Neural progenitor cell (in vitro differentiated cells): ENCODE measurements at places on chromosomes 6 and 20. TPM values are rescaled to one million over a fixed set of nuclear protein-coding genes. Genes with fewer than 3 reads are reported as not detected.

DNA sequence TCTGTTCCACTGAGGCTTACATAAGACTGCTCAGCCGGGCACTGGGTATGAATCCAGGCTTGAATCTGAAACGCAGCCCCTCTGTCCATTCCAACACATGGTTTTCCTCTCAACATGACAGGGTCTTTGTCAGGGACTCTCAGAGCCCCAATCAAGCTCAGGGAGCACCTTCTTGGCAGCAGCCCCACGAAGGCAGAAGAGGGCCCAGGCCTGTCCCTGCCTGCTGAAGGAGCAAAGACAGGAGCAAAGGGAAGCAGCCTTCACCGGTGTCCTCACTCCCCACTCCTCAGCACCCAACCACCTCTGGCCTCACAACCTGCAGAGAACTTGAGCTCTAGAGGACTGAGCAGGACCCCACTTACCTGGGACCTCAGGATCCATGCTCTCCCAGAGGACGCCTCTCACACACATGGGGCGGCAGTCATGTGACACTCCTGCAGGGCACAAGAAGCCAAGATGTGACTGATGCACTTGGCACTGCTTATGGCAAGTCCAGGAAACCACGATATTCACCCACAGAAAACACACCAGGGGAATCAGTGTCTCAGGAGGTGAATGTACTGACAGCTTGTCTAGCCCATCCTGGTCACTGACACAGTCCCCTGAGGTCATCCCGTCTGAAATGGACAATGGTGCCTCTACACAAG is 4.3 kb downstream of the SNHG17 start:
- H3K27me3 ChIP-seq = no peaks in the 10 kb centered on the region
- H3K27ac ChIP-seq = no peak overlapping the region
- H3K36me3 ChIP-seq = no peaks in the 10 kb centered on the region
- H3K4me1 ChIP-seq = peaks cover 18% of the 10 kb centered on the region
- no peak for DNase-seq

The TPD52L1 gene
- total RNA-seq = 2.7 and 9.5 TPM in 2 replicates

DNA sequence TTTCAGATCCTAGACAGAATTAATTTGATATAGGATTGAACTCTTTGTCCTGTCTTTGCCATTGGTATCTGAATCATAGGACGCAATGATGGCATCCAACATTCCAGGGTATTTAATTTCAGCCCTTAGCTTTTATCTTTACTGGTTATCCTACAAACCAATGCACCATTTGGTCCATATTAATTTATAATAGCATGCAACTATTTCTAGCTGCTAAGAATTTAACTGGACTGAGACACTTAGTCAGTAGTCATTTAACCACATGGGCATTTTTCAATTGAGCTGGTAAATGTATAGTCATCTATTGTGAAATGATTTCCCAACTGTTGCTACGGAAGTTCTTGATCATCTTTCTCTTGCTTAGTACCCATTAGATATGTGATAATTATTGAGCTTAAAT is 141.1 kb downstream of the CD164 start:
- no peak overlapping the region for H3K4me3 ChIP-seq
- DNase-seq = no peak
- no peaks in the 10 kb centered on the region for H3K27me3 ChIP-seq
- no peak overlapping the region for H3K27ac ChIP-seq
- H3K36me3 ChIP-seq = no peaks in the 10 kb centered on the region

DNA sequence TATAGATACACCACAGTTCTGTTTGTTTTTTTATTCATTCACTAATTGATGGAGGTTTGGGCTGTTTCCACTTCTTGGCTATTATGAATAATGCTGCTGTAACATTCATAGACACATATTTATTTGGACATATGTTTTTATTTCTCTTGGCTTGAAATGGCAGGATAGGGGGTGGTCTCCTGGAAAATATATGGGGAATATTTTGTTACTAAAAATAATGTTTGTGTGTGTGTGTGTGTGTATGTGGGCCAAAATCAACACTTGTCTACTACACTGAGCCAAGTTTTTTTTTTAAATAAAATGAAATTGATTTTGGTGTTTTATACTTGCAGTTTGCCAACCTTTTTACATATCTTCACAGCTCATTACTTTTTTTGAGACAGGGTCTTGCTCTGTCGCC is 264.4 kb upstream of the SULF2 start:
- H3K27me3 ChIP-seq = no peaks in the 10 kb centered on the region
- no peak for DNase-seq

- H3K27ac ChIP-seq = no peak overlapping the region
- H3K4me3 ChIP-seq = no peak overlapping the region
- no peaks in the 10 kb centered on the region for H3K36me3 ChIP-seq
These were observed 222.9 kb downstream of the EPHA7 start for GRCh38 chr6:93196406-93196970.

- no peaks in the 10 kb centered on the region for H3K36me3 ChIP-seq
- H3K4me1 ChIP-seq = no peaks in the 10 kb centered on the region
- H3K27ac ChIP-seq = no peak overlapping the region
- H3K4me3 ChIP-seq = no peak overlapping the region
- no peak for DNase-seq
These were observed 5.6 kb upstream of the STX16 start for GRCh38 chr20:58645412-58645968.

DNA sequence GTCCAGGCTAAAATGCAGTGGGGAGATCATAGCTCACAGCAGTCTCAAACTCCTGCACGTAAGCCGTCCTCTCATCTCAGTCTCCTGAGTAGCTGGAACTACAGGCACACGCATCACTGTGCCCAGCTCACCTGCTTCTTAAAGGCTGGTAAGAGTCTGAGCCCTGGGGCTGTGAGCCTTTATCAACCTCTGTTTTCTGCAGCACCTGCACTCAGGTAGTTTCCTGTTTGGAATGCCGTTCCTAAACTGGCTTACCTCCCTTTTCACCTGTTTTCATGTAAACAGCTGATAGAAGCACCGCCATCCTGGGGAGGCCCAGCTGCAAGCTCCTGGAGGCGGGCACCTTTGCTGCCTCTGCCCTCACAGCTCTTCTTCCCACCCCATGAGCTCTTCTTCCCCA is 45.4 kb downstream of the SLC24A3 start:
- no peak overlapping the region for H3K27ac ChIP-seq
- no peak overlapping the region for H3K4me3 ChIP-seq
- no peaks in the 10 kb centered on the region for H3K36me3 ChIP-seq
- H3K4me1 ChIP-seq = no peaks in the 10 kb centered on the region
- no peaks in the 10 kb centered on the region for H3K27me3 ChIP-seq
